ENCODE measurements at places on chromosomes 16 and 17.
A peak's percentile ranks its signal among the peaks of the same experiment; 100 is the strongest.

- DNase-seq, result no peak
These were observed 88.8 kb downstream of the ZDHHC7 start for GRCh38 chr16:84922351-84923120.

- DNase-seq, result no peak
These were observed 3.7 kb downstream of the NFE2L1 start for GRCh38 chr17:48051706-48052486.

- DNase-seq, result no peak
These were observed 143.2 kb upstream of the CDH5 start for GRCh38 chr16:66223176-66223780.

- DNase-seq, result no peak
These were observed 18.0 kb upstream of the SLC16A5 start for GRCh38 chr17:75069783-75070182.

DNA sequence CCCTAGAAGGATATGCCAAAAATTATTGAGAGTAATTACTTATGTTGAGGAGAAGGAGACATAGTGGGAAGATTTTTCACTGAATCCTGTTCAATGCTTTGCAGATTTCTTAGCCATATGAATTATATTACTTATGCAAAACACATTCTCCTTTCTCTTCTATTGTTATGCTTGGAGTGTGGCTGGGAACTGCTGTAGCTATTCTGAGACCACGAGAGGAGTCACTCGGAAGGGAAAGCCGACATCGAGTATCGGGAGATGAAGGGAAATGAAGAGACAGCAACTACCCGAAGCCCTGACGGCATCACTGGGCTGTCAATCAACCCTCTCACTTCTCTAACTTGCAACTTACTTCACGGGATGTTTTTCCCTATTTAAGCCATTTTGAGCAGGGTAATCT is 39.6 kb downstream of the STX8 start:
- no peak for DNase-seq

GRCh38 chr16:144797-145252 is 6.4 kb upstream of the NPRL3 start:
- no peak for DNase-seq

GRCh38 chr17:21190078-21190477 is 23.9 kb downstream of the TMEM11 start:
- no peak for DNase-seq

DNA sequence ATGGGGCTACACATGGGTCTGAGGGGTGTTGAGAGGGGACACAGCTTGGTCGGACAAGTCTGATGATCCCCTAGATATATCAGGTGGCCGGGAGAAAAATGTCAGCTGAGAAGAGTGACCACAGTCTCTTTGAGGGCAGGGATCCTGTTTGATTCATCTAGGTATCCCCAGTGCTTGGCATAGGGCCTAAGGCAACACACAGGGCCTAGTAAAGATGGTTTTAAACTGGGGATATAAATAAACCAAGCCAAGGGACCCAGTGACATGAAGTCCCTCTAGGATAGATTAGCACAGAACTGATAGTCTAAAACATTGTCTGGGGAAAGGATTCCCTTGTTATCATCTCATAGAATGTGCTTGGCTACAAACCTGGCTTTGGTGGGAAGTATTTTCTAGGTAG is 1.4 kb downstream of the ERCC4 start:
- DNase-seq, result no peak

DNA sequence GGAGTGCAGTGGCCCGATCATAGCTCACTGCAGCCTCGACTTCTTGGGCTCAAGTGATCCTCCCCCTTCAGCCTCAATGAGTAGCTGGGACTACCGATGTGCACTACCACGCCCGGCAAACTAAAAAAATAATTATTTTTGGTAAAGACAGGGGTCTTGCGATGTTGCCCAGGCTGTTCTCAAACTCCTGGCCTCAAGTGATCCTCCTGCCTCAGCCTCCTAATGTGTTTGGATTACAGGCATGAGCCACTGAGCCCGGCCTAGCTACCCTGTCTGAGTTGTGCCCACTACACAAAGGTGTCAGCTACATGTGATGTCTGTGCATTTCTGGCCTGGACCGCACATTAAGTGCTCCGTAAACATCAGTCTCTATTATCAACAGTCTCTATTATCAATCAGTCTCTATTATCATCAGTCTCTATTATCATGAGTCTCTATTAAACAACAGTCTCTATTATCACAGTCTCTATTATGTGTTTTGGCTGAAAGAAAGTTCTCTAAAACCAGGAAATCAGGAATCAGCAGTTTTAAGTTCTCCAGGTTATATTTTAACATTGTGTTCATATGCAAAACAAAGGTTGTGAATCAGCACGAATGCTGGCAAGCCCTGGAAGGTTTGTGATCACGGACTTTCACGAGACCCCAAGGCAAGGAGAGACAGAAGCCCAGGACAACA is 721 bp upstream of the WWOX start:
- no peak for DNase-seq

- DNase-seq, result no peak
These were observed 268.8 kb upstream of the RPL38 start for GRCh38 chr17:73934696-73935095.

DNA sequence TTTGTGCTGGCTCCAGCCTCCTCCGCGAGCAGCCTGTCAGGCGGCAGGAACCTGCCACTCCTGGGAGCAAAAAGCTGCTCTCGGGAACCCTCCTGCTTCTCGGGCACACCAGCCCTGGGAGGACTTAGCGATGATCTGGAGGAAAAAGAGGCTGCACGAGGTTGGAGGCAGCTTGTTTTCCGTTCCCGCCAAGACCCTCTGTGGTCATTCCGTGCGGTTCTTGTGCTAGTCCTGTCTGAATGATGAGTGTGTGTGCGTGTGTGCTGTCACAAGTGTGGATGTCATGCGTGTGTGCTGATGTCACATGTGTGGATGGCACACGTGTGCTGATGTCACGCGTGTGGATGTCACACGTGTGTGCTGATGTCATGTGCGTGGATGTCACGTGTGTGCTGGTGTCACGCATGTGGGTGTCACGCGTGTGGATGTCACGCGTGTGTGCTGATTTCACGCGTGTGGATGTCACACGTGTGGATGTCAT is 150.0 kb downstream of the NPIPB11 start:
- DNase-seq, result no peak

GRCh38 chr17:63332286-63332685 is 113.8 kb downstream of the CYB561 start:
- no peak for DNase-seq

- DNase-seq, result no peak
These were observed 96.7 kb downstream of the CHD9NB start for GRCh38 chr16:52956044-52956443.

DNA sequence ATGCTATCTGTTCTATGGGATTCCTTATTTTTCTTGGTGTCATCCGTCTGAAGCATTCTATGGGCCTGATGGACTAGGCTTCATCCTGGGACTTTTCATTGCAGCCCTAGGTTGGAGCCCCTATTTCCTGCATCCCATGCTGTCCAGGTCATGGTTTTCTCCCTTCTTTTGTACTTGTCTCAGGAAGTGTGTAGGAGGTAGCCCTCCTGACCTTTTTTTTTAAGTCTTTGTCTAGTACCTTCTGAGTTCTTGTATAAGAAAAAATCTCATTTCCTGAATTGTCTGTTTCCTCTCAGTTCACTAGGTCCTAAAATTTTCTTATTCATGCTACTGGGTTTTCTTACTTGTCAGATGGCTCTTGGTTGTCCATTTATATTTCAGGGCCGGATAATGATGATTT is 6.0 kb downstream of the NDEL1 start:
- DNase-seq, result no peak

DNA sequence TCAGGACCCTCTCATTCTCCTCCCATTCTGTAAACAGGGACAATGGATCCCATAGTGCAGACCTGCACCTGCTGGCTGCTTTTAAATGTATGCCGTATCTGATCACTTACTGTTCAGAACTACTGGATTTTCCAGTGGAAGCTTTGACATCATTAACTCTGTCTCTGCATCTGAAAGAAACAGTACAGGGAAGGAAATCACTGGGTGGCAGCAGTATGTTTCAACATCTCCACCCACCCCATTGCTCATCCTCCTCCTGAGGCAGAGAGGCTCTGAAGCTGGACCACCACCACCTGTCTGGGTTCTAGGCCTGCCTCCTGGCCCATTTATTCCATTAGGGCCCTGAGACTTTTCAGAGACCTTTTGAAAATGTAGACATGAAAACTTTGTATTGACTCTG is 2.6 kb downstream of the CCL15 start:
- no peak for DNase-seq

DNA sequence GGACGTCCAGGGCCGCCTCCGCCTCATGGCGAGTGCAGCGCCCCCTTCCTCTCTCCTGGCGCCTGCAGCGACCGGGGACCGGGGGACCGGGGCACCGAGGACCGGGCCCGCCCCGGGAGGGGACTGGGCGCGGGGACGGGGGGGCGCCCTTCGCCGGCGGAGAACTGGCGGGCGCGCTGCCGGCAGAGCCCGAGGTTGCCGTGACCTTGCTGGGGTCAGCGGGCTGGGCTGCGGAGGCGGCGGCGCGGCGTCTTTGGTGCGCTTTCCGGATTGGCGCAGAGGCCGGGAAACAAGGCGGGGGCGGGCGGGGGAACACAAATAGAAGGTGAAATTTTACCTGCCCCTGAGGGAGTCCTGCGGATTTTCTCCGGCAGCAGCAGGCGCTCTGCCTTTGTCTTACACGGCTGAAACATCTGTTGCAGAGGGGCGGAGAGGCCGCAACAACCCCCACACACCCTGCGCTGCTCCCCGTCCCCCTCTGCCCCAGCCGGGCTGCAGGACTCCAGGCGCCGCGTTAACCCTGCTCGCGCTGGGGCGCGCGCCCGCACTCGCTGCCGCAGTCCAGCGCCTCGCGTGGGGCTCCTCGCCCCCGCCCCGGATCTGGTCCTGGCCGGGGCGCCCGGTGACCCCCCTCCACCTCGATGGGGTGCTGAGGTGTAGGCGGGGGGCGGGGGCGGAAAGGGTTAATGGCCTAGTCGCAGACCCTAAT is 53.5 kb downstream of the SREBF1 start:
- peak; percentile 44 for DNase-seq

GRCh38 chr17:76893623-76894334 is 25.6 kb downstream of the MGAT5B start:
- DNase-seq, result no peak

GRCh38 chr16:12126091-12126806 is 149.7 kb downstream of the SNX29 start:
- DNase-seq, result no peak

- no peak for DNase-seq
These were observed 16.5 kb upstream of the TMEM92 start for GRCh38 chr17:50257676-50258224.

- no peak for DNase-seq
These were observed 114.9 kb upstream of the RCVRN start for GRCh38 chr17:10019941-10020451.

- DNase-seq, result no peak
These were observed 2.5 kb downstream of the TTLL6 start for GRCh38 chr17:48814504-48814903.

GRCh38 chr16:70746040-70746707 is 54.8 kb downstream of the VAC14 start:
- DNase-seq, result peak; percentile 59

- no peak for DNase-seq
These were observed 22.0 kb upstream of the PHLPP2 start for GRCh38 chr16:71746442-71747046.

GRCh38 chr17:4004517-4005295 is 40.5 kb upstream of the ATP2A3 start:
- DNase-seq, result no peak

GRCh38 chr16:65195998-65196397 is 74.1 kb upstream of the CDH11 start:
- DNase-seq, result no peak

- DNase-seq, result no peak
These were observed 19.6 kb upstream of the QRICH2 start for GRCh38 chr17:76327696-76328095.

GRCh38 chr16:88540346-88540977 is 29.7 kb upstream of the ZC3H18 start:
- no peak for DNase-seq

- DNase-seq, result no peak
These were observed 3.6 kb upstream of the ITGA3 start for GRCh38 chr17:50052241-50052796.

- DNase-seq, result no peak
These were observed 399.7 kb upstream of the RBFOX1 start for GRCh38 chr16:6932871-6933385.

GRCh38 chr16:48434653-48435317 is 49.6 kb upstream of the SIAH1 start:
- DNase-seq, result no peak

DNA sequence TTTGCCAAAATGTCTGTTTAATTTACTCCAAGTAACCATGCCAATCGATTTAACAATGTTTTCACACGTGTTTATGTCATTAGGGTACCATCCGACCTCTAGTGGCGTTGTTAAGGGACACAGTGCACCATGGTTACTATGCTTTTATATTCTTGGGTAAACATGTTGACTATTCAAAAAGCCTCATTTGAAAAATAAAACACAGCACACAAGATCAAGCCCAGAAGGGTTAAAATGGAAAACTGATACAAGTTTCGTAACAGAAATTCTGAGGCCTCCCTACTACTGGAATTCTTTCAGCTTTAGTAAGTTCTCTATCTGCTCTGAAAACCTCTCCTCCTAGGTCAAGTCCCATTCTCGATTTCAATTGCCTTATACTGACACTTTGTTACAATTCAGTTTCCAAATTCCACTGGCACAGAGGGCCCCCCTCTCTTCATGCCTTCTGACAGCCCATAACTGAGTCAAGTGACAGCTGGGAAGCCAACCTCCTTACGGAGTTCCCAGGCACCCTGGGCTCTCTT is 2.1 kb downstream of the CFAP20 start:
- peak; percentile 18 for DNase-seq

GRCh38 chr16:86805188-86805587 is 226.8 kb downstream of the FOXL1 start:
- DNase-seq, result no peak

- no peak for DNase-seq
These were observed 34.7 kb upstream of the BRD7 start for GRCh38 chr16:50403491-50403890.

GRCh38 chr16:15954814-15955151 is 5.4 kb downstream of the ABCC1 start:
- DNase-seq, result no peak

GRCh38 chr16:84088695-84089395 is 27.9 kb downstream of the MBTPS1 start:
- DNase-seq, result no peak

GRCh38 chr17:71519285-71519684 is 601.5 kb upstream of the SOX9 start:
- no peak for DNase-seq

GRCh38 chr17:80163336-80163735 is 6.5 kb upstream of the CARD14 start:
- DNase-seq, result no peak

GRCh38 chr16:46717692-46718091 is 28.2 kb downstream of the ORC6 start:
- DNase-seq, result no peak

- no peak for DNase-seq
These were observed 31.6 kb downstream of the AATF start for GRCh38 chr17:36980280-36980761.

- DNase-seq, result no peak
These were observed 13.7 kb downstream of the CACNG1 start for GRCh38 chr17:67058036-67058435.

Data from C1 segment of cervical spinal cord (tissue), 14 donors.